HCEC 1CT (cell line): ENCODE measurements at places on chromosomes 11 and 22.

DNA sequence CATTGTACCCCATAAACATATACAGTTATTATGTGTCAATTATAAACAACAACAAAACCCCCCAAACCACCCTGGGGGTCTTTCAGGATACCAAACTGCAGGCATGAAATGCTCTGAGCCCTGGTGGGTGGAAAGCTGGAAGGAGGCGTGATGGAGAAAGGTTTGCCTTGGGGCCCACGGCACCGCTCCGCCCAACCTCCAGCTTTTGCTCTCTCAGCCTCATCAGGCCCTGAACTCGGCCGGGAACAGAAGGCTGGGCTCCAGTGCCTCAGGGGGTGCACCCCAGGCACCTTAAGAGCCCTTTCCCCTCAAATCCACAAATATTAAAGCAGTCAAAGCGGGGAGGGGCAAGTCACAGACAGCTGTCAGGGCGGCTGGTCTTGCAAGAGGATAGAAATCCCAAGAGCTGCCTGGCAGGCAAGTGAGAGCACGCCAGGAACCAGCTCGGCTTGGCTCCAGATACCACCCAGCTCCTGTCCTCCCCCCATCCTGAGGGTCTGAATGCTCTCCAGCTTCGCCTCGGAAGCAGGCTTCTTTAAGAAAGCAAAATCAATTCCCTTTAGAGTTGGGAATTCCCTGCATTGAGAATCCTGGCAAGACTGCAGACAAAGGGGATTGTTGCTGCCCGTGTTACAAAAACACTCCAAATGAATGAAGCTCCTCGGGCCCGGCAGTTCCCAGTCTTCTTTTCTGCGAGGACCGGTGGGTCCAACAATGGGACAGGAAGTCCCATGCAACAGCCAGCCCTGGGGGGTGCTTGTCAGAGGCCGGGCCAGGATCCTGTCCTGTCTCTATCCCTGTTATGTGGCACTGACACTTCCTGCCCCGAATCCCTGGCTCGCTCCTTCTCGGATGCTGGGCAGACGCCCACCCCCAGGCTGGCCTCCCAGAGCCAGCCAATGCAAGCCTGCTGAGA, 80.8 kb downstream of the NAT10 start:
- DNase-seq = no peak

DNA sequence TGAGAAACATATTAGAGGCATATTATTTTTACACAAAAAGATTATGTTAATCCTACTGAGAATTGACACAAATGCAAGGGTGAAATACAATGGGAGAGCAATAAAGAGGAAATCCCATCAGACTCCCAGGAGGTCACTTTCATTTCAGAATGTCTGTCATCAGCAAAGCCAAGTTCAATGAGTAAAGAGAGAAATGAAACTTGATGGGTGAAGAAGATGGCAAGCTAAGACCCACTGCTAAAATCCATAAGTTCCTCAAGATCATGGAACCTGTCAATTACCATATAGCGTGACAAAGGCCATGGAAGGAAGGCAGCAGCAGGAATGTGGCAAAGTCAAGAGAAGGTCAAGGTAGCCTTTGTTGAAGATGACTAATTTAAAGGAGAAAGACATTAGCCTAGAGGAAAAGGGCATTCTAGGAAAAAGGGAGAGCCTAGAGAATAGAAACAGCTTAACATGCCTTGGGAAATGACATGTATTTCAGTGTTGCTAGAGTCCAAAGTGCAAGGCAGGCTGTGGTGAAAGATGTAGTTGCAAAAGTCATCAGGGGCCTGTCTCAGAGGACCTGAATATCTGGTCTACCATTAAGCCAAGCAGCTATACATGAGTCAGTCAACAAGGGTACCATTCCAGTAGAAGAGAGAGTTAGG, 43.1 kb downstream of the FAM168A start:
- no peak for DNase-seq

DNA sequence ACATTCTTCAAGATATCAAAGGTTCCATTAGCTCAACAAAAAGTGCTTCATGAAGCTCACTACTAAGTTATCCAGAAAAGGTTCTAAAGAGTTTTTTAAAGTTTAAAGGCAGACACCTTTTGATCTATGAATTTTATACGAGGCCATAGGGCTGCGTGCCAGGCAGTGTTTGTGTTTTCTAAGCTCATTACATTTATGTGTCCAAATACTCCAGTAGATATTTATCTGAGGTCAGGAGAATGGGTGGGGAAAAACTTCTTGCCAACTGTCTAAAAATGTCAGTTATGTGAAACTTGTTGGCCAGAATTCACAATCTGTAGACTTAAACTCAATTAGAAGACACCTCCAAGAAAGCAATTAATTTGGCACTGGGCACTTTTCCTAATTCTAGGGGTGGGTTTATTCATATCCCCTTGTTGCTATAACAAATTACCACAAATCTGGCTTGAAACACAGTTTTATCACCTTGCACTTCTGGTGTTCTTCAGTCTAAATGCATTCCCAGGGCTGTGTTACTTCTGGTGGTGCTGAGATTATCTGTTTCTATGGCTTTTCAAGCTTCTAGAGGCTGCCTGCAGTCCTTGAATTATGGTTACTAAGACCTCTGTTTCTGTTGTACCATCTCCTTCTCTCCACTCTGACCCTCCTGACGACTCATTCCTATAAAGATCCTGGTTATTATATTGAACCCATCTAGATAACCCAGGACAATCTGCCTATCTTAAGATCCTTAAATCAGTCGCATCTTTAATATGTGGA, 1030.4 kb upstream of the CNTN5 start:
- no peak for DNase-seq

DNA sequence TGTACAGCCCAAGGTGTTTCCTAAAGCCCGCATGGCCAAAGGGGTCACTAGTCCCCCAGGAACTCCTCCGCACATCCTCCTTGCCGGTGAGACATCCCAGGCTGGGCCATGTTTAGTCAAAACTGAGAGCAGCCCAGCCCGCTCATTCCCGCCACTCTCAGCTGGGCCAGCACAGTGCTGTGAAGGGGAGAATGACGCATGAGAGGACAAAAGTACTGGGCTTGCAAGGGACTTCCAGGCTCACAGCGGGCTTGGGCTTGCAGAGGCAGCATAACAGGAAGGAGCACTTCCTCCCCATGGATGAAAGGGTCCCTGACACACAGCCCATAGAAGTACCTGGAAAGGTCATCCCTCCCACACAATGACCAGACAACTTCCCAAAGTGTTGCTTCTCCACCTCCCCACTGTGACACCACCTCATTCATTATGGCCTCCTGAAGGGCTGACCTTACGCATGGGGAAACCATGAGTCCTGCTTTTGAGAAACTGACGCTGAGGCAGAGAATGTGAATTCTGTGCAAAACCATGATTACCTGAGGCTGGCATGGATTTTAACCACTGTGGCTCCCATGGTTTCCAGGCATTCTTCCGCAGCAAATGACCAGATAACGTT, 19.1 kb downstream of the ETS1 start:
- no peak for DNase-seq

DNA sequence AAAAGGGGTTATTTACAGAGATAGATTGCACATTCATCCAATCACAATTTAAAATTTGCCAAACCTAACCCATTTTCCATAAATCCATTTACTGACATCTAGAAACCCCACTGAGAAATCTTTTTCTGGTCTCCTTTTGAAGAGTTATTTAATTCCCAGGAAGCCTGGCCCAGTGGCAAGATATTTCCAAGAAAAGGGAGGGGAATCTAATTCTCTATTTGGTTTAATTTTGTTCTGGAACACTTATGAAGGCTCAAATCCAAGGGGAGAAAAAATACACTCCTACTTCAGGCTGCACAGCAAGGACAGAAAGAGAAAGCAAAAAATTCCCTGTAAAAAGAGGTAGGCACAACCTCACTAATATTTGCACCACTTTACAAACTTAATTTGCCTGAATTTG, 88.2 kb upstream of the LDLRAD3 start:
- DNase-seq = no peak

GRCh38 chr11:75474240-75474639, 41.2 kb upstream of the KLHL35 start:
- DNase-seq = no peak

GRCh38 chr11:11668274-11668673, 46.5 kb upstream of the GALNT18 start:
- DNase-seq = no peak

- peak; percentile 61 for DNase-seq
Observed at GRCh38 chr22:19060356-19061009, 61.7 kb downstream of the DGCR2 start.

- DNase-seq = no peak
Observed at GRCh38 chr22:25555586-25555985, 8.9 kb upstream of the GRK3 start.

- peak; percentile 76 for DNase-seq
Observed at GRCh38 chr11:86438685-86439084, 64.0 kb downstream of the CCDC81 start.

- peak; percentile 54 for DNase-seq
Observed at GRCh38 chr11:125164422-125165110, at the start of gene PKNOX2. TSS of gene PKNOX2 (plus strand) at chr11:125164751. CDS start at chr11:125351306, 186,555 bp downstream.

GRCh38 chr11:110524238-110524637, 94.5 kb downstream of the FDX1 start:
- DNase-seq = peak; percentile 97
